ENCODE measurements at places on chromosomes 5 and 9.
A peak's percentile ranks its signal among the peaks of the same experiment; 100 is the strongest.

- no peak for DNase-seq
Measured at GRCh38 chr9:3977614-3978112, 322.2 kb downstream of the GLIS3 start.

GRCh38 chr9:98912450-98912849, 31.3 kb upstream of the COL15A1 start:
- DNase-seq, result peak; percentile 15

DNA sequence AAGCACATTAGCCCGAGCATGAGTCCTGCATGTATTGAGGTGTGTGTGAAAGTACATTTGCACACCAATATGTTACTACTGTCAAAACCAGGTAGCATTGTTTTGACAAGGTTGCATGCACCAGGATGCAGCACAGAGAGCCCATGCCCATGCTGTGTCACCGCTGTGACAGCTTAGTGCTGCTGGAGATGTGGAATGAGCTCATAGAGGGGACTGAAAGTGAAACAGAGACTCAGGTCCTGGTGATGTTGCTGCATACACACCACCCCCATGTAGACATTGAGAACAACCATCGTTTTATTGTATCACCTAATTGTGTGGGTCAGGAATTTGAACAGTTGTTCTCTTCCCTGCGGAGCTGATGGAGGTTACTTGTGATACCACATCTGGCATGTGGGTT, 53.0 kb downstream of the GADD45G start:
- no peak for DNase-seq

GRCh38 chr9:75133396-75133795, 45.1 kb downstream of the OSTF1 start:
- no peak for DNase-seq

DNA sequence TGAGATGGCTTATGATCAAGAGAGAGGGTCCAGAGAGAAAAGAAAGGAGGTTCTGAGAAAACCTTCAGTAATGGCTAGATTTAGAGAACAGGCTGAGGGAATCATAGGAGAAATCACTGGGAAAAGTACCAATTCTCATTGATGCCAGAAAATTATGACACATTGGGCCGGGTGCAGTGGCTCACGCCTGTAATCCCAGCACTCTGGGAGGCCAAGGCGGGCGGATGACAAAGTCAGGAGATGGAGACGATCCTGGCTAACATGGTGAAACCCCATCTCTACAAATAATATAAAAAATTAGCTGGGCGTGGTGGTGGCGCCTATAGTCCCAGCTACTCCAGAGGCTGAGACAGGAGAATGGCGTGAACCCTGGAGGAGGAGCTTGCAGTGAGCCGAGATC, 29.5 kb upstream of the PLIN2 start:
- no peak for DNase-seq

- DNase-seq, result no peak
Measured at GRCh38 chr5:56190497-56190896, 42.6 kb downstream of the ANKRD55 start.

DNA sequence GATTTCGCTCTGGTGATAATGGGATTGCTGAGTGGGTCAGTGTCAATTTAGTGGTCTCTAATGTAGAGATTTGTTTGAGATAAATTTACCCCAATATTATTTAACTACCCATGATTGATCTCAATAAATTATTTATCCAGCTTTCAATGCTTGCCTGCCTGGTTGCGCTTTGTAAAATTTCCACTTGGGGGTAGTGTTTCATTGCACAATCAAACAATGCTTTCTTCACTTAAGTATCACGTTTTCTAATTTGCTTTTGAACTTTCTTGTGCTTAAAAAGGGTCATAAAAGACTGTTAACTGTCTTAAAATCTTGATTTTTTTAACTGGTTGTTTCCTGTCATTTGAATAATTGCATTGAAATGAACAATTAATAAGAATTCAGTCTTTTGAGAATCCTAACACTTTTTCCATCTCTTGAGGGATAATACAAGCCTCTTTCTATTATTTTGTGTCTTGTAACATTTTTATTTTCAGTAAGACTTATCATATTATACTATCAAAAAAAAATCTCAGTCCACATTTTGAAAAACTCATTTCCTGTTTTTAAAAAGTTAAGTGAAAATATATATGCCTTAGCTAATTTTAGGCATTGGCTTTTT, 18.7 kb downstream of the HSD17B4 start:
- no peak for DNase-seq
